ENCODE measurements at places on chromosomes 7 and 10.

DNA sequence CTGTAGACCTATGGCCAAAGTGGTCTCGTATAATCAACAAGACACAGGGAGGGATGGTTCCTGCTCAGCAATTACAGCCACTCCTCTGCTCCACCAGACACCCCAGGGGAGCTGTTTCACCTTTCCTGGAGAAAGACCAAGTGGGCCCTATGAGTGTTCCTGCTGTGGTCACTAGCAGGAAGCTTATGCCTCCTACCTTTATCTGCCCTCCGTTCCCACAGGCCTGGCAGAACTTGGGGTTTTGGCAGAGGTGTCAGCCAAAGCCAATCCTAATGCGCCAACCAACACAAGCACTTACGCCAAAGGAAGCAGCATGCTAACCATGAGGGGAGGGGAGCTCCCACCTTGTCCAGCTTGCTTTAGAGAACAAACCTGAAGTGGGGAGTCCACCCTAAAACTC lies 31.2 kb downstream of the XPNPEP1 start:
- no peak for DNase-seq

DNA sequence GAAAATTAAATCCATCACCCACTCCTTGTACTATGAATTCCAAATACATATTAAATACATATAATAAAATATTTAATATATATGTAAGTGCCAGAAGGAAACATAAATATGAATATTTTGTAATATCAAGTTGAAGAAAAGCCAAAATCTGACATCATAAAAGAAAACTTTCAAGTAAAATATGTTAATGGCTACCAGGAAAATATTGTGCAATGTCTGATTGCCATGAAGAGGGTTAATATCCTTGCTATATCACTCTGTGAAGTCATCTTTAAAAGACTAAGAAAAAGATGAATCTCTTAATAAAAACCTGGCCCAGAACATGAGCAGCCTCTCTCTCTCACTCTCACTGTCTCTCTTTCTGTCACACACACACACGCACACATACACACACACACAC lies 130.2 kb downstream of the EGFR start:
- DNase-seq: no peak

- no peak for DNase-seq
Measured at GRCh38 chr10:22978918-22979317, 51.1 kb downstream of the ARMC3 start.

GRCh38 chr10:119550827-119551226 lies 8.3 kb upstream of the RGS10 start:
- DNase-seq: no peak

- DNase-seq: no peak
Measured at GRCh38 chr7:83835424-83835823, 186.5 kb upstream of the SEMA3E start.

DNA sequence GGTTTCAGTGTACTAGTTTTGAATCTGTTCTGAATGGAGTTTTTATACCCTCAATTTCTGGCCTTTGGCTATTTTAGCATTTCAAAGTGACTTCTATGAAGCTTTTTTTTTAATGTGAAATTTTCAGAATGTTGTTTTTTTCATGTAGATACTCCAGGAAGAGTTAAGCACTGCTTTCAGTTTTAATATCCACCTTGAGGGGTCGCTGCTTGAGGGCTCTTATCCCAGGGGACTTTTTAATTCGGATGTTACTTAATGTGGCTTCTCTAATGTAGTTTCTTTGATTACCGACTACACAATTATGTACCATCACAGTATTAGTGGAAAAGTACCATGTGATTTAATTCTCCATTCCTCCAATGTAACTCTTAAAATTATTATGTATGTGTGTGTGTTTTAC lies 5.2 kb downstream of the IFIT5 start:
- DNase-seq: peak; percentile 61

DNA sequence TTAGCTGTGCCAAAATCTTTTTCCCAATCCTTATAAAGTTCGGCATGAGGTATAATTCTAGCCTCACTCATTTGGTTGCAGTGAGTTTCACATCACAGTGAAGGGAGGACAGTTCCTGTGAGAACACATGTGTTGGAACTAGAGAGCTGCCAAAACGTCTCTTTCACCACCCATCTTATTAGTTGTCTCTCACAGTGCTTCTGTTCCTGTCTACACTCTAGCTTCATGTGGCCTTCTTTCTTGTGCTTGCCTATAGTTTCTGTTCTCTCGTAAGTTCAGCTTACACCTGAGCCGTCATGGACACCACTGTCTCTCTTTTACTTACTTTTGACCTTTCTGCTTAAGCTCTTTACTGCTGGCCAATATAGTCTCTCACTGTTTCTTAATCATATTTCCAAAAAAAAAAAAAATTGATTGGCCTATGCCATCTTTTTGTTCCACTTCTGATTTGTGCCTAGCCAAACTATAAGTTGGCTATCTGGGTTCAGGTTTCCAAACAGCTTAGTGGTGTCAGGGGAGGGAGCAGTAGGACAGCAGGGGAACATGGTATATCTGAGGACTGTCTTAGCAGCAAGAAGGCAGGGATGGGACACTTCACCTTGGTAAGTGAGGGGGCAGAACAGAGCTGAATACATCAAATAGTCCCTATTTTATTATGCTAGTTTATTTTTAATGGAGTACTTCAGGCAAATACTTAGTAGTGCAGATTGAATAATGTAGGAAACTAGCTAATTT lies 38.0 kb downstream of the ZNRF2 start:
- DNase-seq: peak; percentile 62

GRCh38 chr7:70477036-70478010 lies 654.6 kb upstream of the GALNT17 start:
- DNase-seq: no peak

DNA sequence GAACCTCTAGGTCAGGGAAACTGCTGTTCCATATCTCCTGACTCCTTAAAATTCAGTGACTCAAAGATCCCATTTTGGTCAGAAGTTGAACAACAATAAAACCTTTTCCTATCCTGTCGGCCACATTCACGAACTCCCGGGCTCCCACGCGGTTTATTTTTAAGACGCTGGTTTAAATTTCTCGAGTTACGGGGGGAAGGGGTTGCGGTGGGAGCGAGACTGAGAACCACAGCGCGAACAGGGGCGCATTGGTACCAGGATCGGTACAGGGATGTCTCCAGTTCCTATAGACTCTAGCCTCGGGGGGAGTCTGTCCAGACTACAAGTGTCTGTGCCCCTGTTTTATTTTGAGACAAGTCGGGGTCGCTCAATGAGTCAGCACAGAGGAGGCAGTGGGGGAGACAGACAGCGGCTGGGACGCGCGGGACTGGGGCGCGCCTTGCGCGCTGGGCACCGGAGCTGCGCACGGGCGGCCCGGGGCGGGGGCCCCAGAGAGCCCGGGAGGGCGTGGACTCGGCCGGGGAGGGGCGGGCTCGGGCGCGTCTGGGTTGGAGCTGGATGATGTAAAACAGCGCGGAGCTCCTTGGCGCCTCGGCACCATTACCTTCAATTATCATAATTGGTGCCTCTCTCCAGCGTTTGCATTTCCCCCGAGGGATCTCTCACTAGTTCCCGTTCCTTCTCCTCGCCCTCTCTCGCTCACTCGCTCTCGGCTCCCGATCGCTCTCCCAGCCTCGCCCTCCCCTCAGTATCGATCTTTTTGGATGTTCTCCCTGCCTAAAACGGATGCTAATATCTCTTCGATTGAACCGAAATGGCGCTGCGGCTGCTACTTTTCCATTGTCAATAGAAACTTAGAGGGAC lies 8.7 kb upstream of the BAMBI start:
- peak; percentile 40 for DNase-seq

- no peak for DNase-seq
Measured at GRCh38 chr7:157889480-157889879, 552.7 kb downstream of the DNAJB6 start.

DNA sequence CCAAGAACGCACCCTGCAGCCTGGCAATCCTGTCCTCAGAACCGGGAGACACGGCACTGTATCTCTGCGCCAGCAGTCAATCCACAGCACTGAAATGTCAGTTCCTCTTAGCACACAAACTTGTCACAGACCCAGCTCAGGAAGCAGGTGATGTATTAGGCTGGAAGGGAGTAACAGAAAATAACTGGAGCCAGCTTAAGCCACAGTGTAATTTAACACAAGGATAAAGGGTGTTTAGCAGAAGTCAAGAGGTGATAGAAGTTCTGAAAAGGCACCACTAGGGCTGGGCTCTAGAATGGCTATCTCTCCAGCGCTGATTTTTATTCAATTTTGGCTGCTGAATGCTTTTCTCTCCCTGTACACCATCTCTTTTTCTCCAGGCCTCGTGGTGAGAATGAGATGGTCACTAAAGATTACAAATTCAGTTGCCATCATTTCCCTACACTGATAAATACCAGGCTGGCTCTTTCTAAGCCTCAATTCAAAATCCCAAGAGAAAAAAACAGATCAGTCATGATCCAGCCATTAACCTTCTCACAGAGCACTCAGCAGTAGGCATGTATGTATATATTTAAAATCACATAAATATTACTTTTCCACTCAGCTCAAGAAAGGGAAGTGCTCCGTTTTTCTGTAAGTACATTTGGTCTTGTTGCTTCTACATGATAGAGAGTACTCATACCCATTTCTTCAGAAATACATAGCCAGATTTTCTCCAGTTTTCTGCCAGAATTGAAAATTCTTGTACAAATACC lies 102.7 kb upstream of the PRSS1 start:
- no peak for DNase-seq

DNA sequence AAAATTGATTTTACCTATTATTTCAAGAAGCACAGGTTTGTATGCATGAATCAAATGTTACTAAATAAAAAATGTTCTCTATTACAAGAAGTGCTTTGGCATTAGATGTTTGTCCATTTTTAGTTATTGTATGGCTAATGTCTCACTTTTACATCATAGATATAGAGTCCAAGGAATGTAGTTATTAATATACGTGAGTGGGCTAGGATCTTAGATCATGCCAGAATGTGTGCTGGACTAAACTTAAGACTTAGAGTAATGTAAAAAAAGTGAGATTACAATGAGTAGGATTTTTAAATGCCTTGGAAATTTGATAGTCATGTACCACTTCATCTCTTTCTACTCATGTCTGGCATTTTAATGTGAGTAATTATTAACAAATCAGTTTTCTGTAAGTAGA lies 196.6 kb downstream of the ARL4A start:
- DNase-seq: no peak

DNA sequence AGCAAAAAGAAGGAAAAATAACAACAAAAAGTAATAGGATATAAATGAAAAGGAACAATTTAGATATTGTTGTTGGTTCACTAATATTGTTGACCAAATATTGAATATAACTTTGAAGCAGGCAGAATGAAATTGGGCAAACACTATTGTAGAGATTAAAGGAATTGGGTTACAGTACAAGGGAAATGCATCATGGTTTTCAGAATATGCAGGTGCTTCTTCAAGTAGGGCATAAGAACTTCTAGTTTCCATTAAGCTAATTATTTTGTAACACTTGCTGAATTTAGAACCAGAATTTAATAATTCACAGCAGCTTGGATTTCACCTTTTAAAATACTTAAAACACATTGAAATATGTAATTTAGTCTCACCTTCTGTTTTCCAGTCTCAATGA lies 36.5 kb downstream of the RPA3 start:
- DNase-seq: no peak

DNA sequence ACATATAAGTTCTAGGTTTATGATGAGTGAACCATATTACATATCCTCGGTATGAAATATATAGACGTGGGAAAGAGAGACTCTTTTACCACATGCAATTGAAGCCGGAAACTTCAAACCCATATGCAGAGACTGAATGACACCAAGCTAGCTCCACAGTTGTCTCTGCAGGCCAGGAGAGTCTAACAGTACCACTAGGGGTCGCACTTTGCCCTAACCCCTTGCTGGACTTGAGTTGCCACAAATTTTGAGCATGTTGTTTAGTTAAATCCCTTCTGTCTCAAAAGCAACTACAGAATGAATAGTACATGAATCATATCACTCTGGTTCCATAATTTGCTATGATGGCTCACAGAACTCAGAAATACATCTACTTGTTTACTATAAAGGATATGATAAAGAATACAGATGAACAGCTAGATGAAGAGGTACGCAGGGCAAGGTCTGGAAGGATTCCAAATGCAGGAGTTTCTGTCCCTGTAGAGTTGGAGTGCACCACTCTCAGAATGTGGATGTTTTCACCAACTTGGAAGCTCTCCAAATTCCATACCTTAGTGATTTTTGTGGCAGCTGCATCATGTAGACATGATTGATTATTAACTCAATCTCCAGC lies 112.4 kb upstream of the YAE1 start:
- peak; percentile 48 for DNase-seq

DNA sequence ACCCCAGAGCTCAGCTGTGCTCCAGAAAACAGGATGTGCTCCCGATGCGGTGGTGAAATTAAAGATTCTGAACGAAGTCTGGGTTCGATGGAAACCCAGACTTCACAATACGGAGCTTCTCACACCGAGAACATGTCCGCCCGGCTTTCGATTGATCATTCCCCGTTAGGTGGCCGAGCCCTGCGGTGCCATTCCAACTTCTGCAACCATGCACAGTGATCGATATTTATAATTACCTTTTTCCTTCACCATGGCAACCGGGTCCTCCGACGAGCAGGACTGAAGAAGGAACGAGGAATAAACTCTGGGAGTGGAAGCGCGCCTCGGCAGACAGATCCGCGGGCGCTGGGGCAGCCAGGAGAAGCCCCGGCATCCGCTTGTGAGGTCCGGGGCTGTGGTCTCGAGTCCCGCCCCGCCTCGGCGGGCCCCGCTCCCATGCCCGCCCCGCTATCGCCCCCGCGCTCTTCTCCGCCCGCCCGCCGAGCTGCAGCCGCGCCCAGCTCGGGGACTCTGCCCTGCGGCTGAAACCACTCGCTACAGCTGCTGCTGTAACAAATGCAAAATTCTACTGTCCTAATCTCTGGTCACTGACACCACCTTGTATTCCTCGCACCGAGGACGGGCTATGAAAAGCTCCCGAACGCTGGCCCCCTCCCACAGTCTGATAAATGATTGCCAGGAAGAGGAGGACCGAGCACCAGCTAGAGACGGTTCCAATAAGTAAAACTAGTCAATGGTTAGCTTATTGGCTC lies 26.2 kb downstream of the ABLIM1 start:
- peak; percentile 6 for DNase-seq

DNA sequence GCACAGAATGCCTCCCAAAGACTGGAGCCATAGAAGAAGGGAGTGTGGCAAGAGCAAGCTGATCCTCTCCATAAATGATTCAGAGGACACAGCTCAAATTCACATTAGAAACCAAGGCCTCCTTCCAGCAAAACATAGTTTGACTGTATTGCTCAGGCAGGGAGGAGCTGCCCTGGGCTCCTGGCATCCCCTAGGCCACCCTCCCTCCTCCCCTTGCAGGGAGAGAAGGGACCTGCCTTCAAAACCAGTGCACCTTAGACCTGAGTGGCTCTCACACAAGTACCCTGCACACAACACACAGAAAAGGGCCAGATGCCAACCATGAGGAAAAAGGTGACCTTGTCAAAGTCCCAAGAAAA lies 64.7 kb downstream of the CREB3L2 start:
- DNase-seq: no peak

- no peak for DNase-seq
Measured at GRCh38 chr10:78260141-78260540, 226.5 kb downstream of the RPS24 start.

- peak; percentile 57 for DNase-seq
Measured at GRCh38 chr7:151051108-151051507, 2.8 kb downstream of the ASIC3 start.

DNA sequence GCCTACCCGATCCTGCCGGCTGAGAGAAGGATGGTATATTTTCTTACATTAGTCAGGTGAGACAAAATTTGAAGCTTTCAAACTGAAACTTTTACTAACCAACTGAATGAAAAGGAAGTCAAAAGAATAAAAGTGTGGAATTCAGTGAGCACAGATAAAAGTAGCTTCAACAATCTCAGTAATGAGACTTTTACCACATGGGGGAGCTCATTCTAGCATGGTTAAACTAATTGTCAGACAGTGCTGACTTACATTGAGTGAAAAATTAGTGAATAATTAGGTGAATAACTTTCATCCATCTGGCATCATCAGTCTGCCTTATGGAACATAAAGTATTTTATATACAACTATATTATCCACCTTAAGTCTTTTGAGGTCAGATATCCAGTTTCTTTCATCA lies 8.4 kb downstream of the FAM237B start:
- DNase-seq: peak; percentile 10

All from CD4-positive, alpha-beta T cell treated with Interleukin-17A for 1 hour (primary cell).